Calu3 (cell line): ENCODE measurements at places on chromosomes 1 and 21. TPM values are rescaled to one million over a fixed set of nuclear protein-coding genes. Genes with fewer than 3 reads are reported as not detected.

- no peak for DNase-seq
Measured at GRCh38 chr1:42133809-42134526, 19.2 kb upstream of the GUCA2B start.

Gene OR1C1
- total RNA-seq = not detected in 2 replicates

Gene TP73
- total RNA-seq = 0.34 and 0.54 TPM in 2 replicates

GRCh38 chr1:41863718-41864117 is 55.0 kb downstream of the HIVEP3 start:
- DNase-seq = no peak

- DNase-seq = no peak
Measured at GRCh38 chr1:244218220-244218619, 167.1 kb downstream of the ZBTB18 start.

GRCh38 chr21:46124926-46125845 is 27.3 kb downstream of the COL6A2 start:
- DNase-seq = no peak

Gene FCER1G
- total RNA-seq = not detected in 2 replicates

DNA sequence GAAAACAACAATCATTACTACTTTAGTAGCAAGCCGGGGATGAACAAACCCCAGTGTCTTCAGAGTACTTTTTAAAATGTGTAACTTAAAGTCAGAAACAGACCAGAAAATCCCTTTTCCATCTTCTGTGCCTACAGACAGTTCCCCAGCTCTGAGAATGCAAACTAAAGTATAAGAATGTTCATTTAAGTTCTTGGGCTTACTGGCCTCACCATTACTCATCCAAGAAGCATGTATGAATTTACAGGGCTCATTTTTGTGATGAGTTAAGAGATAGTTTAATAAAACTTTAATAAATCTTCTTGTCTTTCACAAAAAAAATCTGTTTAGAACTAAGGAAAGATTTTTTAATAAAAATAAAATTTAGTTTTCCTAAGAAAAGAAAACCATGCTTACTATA is 4.6 kb downstream of the LPGAT1 start:
- no peak for DNase-seq

- DNase-seq = no peak
Measured at GRCh38 chr1:186813420-186813819, 15.3 kb upstream of the PLA2G4A start.

DNA sequence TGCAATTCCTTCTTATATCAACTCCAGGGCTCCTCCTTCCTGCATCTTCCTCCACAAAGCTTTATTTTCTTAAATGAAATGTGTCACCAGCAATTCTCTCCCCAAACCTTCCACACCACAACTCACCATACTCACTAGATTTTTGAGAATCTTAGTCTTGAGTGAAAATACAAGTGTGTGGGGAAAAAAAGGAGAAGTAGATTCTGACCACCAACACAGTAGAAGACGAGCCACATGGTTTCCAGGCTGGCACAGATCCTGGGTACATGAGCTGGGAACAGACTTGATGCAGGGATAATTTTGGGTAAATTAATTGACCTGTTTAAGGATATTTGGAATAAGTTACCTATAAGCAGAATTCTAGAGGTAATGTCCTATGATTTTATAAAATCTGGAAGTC is 72.8 kb upstream of the KCNJ15 start:
- DNase-seq = no peak

DNA sequence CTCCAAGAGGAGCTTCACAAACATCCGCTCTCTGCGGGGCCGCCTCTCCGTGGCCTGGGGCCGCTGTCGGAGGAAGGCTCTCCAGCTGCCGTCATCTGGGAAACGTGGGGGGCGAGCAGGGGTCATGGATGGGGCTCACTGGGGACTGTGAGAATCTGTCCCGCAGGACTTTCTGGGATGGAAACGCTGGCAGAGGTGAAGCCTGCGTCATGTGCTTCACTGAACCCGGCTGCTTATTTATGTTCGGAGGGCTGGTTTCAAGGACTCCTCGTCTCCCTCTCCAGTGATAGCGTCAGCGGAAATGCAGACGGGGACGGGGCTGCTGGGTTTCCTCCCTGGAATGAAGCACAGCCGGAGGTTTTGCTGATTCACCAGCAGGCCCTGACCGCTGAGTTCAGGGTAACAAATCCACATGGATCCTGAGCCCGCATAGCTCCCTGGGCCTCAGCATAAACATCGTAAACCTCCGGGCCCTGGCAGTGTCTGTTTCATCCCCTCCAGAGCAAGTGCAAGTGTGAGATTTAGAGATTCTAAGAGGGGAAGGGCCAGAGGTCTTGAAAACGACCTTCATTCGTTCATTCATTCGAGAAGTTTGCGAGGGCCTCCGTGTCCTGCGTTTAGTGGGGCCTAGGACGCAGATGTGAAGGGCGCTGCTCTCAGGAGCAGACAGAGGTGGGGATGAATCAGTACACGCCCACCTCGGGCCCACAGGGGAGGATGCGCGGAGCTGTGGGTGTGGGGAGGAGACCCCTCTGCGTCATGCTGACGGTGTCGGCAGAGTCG is 7.0 kb upstream of the POFUT2 start:
- DNase-seq = no peak

Gene ASPM
- 36.3 and 44.0 TPM in 2 replicates for total RNA-seq

DNA sequence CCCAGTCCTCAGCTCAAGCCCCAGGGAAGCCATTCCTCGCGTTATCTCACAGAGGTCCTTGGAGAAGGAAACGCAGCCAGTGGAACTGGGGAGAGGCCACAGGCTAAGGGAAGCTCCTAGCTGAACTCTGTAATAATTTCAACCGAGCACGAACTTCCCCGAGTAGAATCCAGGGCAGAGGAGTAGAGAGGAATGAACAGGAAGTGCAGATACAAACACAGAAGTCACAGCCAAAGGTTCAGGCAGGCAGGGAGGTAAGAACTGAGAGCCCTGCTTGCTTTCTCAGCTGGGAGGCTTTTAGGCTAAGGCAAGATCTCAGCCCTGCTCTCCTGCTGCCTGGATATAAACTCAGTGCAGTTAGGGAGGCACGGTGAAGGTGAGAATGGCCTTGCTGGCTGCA is 23.7 kb downstream of the WARS2 start:
- DNase-seq = no peak

Gene LHX4
- total RNA-seq = 0.05 and 0.19 TPM in 2 replicates

GRCh38 chr1:118339400-118340124 is 154.5 kb upstream of the SPAG17 start:
- DNase-seq = no peak
